ENCODE measurements at places on chromosomes 7 and 10.

GRCh38 chr10:84267503-84268126 lies 22.8 kb downstream of the RGR start:
- peak; percentile 5 for DNase-seq

GRCh38 chr10:125823663-125824251 lies 411 bp downstream of the BCCIP start:
- DNase-seq, result no peak

DNA sequence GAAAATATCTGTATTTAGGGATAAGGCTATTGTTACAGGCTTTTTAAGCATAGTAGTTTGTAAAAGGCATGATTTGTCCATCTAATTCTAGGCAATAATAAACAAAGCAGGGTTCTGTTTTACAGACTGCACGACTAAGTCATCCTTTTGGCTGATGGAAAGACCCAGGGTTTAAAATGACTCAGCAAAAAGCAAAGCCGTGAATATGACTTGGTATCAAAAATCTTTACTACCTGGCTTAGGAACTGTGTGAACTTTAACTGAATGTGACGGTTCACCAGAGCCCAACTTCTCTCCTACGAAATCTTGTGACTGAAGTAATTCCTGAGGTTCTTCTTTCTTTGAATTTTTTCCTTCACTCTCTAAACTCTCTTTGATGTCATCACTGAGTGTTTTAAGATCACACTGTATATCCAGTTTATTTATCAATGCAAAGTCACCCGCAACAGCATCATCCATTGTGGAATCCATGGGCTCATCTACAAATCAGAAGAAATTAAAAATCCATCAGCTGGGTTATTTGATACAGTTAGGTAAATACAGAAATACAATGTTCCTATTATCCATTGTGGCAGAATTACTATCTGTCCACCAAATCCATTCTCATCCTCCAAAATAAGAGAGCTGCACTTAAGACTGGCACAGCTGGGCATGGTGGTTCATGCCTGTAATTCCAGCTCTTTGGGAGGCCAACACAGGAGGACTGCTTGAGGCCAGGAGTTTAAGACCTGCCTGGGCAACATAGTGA lies 17.0 kb downstream of the ATE1 start:
- peak; percentile 48 for DNase-seq

DNA sequence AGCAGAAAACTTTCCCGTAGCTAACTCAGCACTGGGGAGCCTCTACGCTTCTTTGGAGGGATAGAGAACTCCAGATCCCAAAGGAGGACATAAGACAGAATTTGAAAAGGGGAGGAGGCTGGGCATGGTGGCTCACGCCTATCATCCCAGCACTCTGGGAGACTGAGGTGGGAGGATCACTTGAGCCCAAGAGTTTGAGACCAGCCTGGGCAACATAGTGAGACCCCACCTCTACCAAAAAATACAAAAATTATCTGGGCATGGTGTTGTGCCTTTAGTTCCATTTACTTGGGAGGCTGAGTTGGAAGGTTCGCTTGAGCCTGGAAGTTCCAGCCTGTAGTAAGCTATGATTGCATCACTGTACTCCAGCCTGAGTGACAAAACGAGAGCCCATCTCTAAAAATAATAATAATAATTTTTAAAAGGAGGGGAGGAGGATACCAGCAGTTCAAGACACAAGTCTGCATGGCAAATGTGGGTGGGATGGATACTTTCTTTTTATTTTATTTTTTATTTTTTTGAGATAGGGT lies 165.9 kb upstream of the SH2B2 start:
- no peak for DNase-seq

GRCh38 chr7:102395873-102396709 lies at the start of gene PRKRIP1:
Gene PRKRIP1 (plus strand): TSS chr7:102396363. CDS start chr7:102396412, 49 bp downstream.
- DNase-seq, result peak; percentile 93

DNA sequence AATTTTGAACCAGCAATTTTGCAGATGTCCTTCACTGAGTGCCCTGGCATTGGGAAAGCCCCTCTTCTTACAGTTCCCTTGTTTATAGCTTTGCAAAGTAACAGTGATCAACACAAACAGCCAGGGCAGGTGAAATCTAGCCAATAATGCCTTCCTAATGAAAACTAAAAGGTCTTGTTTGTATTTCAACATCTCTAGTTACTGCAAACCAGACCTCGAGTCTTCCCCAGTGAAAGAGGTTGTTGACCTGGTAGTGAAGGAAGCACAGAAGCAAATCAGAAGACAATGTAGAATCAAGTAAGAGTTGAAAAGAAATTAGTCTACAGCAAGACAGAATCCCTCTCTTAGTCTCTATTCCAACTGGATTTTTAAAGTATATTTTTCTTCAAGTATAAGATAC lies 231.2 kb downstream of the SNX13 start:
- no peak for DNase-seq

DNA sequence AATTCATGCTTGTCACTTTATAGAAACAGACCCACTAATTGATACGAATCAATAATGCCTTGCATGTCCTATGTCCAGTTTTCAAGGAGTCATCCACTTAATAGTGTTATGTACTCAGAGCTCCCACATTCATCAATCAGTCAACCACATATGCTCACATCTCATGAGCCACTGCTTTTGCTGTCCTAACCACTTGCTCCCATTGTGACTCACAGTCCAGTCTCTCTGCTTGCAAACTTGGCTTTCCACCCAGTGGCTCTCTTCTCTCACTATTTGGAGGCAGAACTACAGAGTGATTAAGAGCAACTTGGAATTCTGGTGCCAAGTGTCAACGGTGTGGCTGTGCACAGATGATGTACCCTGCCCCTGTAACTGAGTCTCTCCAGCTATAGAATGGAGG lies 166.0 kb downstream of the SNX13 start:
- DNase-seq, result peak; percentile 79

DNA sequence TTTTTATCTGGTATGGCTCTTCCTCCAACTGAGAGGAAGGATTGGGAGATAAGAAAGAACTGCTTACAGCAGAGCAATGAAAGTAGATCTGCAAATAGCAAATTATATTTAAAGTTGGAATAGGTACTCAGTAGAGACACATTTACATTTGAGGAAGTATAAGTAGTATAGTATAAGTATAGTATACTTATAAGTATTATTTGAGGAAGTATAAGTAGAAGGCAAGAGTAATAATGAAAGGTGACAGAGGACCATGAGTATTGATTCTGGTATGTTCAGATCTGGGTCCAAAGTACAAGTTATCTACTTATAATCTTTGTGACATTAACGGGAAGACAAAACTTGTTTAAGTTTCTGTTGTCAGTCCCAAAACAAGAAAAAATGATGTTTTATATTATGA lies 527.6 kb upstream of the SORCS1 start:
- no peak for DNase-seq

- DNase-seq, result no peak
Observed at GRCh38 chr10:95559471-95559870, 1.7 kb downstream of the SORBS1 start.

- no peak for DNase-seq
Observed at GRCh38 chr7:96061009-96061408, 260.9 kb downstream of the SLC25A13 start.

DNA sequence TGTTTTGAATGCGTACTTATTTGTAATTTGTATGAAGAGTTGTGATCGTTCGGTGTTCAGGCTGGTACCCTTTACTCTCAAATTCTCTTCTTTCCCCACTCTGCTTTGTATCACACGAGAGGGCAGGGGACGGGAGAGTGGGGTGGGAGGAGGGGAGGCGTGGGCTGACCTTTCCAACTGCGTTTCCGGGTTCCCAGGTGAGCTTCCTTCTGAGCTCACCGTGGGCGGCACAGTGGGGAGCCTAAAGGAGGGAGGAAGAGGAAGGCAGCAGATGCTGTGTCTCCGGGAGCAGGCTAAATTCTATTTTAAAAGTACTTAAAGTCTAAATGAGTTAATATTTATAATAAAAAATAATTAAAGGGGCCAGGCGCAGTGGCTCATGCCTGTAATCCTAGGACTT lies 7.4 kb upstream of the XRCC2 start:
- no peak for DNase-seq

Measured in kidney glomerular epithelial cell (primary cell).